ENCODE measurements at places on chromosomes 4 and X.

- no peak for DNase-seq
Measured at GRCh38 chr4:161892951-161893350, 270.8 kb downstream of the FSTL5 start.

DNA sequence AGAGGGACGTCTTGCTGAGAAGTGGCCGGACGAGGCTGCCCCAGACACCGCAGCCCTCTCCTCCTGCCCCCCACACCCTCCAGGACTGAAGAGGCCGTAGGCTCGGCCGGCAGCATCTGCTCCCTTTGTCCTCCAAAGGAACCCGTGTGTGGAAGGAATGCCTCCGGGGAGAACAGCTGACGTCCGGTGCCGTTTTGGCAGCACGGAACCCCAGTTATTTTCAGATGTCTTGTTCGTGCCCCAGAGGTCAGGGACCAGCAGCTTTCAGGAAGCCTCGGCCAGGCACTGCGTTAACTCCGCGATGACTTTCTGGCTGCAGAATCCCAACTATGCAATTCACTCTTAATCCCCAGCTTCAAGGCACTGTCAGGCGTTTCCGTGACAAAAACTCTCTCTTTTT, 10.9 kb upstream of the PPP2R3B start:
- no peak for DNase-seq

DNA sequence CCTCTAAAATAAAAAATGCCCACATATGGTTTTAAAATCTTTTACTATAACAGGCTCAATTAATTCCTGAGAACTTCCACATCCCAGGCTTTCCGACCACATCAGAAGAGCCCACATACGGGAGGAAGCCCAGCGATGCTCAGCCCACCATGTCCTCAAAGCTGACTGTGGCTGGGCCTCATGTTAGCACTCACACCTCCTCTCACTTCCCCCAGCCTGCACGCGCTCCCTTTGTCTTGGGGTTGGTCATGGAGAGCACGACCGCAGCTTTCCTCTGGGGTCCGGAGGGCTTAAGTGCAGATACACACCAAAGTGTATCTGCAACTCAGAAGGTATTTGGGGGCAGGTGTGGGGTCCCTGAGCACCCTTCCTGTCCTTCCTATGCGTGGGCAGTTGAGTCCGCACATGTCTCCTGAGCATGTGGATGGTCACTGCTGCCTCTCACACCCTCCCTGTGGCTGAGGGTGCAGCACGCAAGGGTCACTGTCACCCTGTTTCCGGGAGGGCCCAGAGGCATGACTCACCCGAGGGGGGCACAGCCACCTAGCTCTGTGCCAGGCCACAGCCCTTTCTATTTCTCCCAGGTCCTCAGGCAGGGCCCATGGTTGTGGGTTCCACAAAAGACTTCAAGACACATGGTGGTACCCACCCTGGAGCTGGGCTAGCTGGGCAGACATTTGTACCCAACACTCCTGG, 21.2 kb downstream of the WDR1 start:
- DNase-seq: no peak

GRCh38 chr4:83905952-83906351, 370.0 kb downstream of the GPAT3 start:
- DNase-seq: no peak

- no peak for DNase-seq
Measured at GRCh38 chr4:112938461-112939058, 110.9 kb upstream of the ANK2 start.

- no peak for DNase-seq
Measured at GRCh38 chrX:44003975-44004374, 30.8 kb upstream of the NDP start.

DNA sequence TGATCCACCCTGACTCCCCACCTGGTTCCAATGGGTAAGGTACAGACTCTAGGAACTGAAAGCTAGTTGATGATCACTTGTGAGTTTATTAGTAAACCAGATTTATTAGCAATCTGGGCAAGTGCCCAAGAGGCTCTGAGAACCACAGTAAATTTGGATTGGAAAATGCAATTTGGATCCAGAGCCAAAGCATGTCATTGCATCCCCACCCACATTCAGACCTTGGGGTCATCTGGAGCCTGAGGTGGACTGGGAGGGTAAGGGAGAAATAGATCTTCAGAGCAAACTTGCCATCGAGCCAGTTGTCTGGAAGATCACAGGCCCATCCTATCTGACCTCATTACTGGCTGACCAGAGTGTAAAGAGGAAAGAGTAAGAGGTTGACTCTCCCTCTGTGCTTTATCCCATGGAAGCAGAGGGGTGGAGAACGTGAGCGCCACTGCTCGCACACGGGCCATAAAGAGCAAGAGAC, 78.7 kb upstream of the RASGEF1B start:
- DNase-seq: no peak

GRCh38 chr4:86398187-86398586, 38.3 kb upstream of the MAPK10 start:
- no peak for DNase-seq
